ENCODE measurements at places on chromosomes 6 and 20.

DNA sequence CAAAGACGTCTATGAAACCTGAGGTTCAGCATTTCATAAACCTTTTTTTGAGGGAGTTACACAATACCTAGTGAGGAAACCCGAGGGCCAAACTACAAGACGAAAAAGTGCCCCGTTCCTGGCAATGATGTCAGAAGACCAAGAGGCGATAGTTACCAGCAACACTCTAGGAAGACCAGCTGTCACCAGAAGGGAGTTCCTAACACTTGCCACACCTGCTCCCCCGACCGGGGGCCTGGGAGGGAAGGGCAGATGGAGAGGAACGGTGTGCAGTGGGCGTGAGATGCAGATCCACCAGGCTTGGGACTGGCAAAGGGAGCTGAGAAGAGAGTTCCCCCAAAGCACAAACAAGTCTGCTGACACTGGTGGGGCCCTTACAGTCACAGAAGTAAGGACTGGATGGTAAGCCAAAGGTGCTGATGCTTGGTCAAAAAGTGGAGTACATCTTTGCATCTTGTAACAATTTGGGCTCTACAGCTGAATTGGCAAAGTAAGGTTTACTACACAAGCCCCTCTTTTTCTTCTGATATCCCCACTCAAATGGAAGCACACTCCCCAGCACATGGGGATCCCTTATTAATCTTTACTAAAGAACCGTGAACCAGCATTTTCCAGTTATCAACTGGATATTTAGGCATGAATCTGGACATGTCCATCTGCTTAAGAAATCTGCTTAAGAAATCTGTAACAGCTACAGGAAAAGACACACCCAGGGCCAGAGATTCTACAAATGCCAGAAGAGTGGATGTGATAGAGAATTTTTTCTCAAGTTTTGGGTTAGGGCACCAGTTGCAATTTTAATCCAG, 38.5 kb downstream of the PANK2 start:
- no peak for DNase-seq

GRCh38 chr20:50872560-50873425, 58.4 kb downstream of the ADNP start:
- no peak for DNase-seq

- no peak for DNase-seq
Observed at GRCh38 chr6:48961781-48962415, 501.2 kb downstream of the MMUT start.

GRCh38 chr20:19835533-19836222, 77.6 kb downstream of the RIN2 start:
- no peak for DNase-seq

DNA sequence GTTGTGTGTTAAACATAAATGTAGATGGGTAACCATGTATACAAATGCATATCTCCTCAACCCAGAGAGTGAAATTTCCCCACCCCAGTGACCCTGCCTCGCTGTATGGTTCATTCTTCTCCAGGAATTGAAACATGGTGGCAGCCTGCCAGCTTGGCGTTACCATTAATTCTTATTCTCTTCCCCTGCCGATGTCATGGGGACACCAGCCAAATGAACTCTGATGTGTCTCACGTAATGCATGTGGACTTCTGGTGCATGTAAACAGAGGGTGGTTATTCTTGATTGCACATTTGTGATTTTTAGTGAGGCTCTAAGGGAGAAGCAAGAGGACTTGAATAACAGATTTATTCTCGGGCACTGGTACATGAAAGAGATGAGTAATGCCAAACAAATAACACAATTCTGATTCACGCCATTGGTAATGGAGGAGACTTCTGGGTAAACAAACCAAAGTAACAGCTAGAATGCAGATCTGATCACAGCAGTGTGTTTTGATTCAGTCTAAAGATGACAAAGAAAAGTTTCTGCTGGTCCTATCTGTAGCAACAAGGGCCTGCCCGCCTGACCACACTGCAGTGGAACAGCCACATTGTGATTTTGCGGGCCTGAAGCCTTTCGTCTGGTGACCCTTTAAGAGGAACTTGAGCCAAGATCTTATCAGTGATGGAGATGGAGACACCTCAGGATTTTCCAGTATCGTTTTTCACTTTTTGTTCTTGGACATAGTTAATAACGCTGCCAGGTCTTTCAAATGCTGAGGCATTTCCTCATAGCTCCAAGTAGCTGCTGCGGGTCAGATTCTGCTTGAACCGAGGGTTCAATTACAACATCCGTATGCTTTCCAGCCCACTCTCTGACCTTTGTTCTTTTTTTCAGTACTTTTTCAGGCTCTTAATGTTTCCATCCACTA, 171.8 kb upstream of the AKAP12 start:
- no peak for DNase-seq

DNA sequence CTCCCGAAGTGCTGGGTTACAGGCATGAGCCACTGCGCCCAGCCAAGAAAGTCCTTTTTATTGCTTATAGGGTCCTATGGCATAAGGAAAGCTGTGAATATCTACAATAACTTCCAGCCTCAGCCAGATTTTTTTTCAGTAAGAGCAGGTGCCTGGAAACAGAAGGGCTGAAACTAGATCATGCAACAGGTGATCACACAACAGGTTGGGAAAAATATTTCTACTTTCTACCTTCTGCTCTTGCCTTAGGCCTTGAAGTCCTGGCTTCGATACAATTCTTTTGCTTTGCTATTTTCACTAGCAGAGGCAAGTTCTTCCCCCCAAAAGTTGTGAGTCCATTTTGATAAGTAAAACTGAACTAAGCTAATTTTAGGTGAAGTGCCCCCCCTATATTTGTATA, 9.7 kb upstream of the FBXO30 start:
- no peak for DNase-seq

- no peak for DNase-seq
Observed at GRCh38 chr6:36729161-36729524, 31.5 kb downstream of the RAB44 start.

GRCh38 chr6:168737481-168737880, 296.5 kb downstream of the SMOC2 start:
- DNase-seq = no peak

DNA sequence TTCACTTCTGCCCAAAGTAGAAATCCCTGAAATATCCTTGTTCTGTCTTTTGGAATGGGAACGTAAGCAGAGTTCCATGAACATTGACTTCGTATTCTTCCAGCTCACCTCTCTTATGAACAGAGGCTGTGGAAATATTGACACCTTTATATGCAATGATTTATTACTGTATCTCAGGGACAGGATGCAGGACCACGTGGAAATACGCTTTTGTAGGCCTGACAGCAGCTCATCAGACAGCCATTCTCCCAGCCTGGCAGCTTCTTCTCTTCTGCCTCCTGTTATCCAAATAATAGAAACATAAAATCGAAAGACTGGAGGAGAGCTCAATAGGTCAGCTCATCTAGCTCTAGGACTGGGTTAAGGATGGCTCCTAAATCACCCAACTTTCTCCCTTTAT, 106.2 kb upstream of the DTNBP1 start:
- no peak for DNase-seq

- DNase-seq = no peak
Observed at GRCh38 chr20:36646678-36647077, 682 bp upstream of the SLA2 start.

All from activated naive CD8-positive, alpha-beta T cell treated with anti-CD3 and anti-CD28 coated beads, Interleukin-2, amount 50 U/mL, for 16 hours (primary cell).